ENCODE measurements at places on chromosomes 12 and 14. TPM values are rescaled to one million over a fixed set of nuclear protein-coding genes. Genes with fewer than 3 reads are reported as not detected.

GRCh38 chr12:113477842-113478215 is 6.2 kb upstream of the LHX5 start:
- DNase-seq: no peak

- DNase-seq: no peak
Measured at GRCh38 chr12:88973998-88974397, 378.3 kb downstream of the DUSP6 start.

TAS2R50 gene
- 7.1 TPM for total RNA-seq

RFX4 gene
- total RNA-seq: not detected

TIGAR gene
- total RNA-seq: 2.6 TPM

IL31 gene
- not detected for total RNA-seq

COX8C gene
- not detected for total RNA-seq

DNA sequence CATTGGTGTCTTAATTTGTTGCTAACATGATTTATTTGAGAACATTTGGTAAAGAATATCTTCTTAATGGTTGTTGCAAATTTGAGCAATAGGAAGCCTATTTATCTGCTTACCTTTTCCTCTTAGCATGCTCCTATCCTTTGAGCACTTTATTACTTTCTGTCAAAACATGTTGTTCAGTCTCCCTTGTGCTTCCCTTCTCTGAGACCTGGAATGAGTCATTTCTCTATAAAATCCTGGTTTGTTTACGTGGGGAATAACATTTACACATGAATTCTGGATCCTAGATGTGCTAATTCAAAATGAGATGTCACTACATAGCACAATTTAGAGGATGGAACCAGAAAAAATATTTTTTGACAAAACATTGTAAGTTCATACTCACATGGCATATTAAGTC is 844.0 kb upstream of the LRFN5 start:
- no peak for DNase-seq

TMPRSS12 gene
- total RNA-seq: not detected

GRCh38 chr12:40253936-40254335 is 29.1 kb downstream of the LRRK2 start:
- DNase-seq: no peak

- no peak for DNase-seq
Measured at GRCh38 chr12:80838024-80838658, 99.6 kb downstream of the LIN7A start.

PLBD1 gene
- total RNA-seq: 49.7 TPM

DNA sequence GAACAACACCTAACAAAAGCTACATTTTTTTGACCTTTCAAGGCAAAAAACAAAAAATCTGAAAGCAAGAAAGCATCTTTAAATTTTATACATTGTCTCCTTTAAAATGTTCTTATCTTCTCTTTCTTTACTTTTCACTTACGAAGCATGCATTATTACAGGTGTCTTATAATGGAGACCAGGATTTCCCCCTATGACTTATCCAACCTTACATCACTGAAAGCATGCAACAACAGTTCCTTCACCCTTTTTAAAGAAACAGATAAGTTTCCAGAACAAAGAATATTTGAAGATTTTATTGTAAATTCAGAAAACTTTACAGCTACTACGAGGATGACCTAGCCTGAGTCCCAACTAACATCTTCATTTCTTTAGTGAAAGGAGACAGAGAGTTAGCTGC is 277.2 kb downstream of the AKAP6 start:
- DNase-seq: no peak

DNA sequence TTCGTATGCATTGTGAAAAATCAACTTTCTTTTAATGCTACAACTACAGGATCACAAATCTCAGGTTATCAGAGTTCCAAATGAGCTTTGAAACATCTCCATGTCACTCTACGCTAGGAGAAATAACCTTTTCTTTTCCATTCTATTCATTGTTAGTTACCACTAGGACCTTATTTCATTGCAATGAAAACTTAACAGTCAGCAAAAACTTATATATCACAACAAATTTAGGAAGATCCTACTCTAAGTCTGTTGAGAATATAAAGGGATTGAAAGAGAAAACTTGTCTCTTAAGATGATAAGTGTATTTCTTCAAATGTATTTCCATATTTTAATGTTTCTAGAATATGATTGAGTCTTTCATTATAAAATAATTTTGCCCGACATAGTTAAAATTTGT is 539.1 kb downstream of the TMTC2 start:
- no peak for DNase-seq

GRCh38 chr12:57637364-57637763 is 4.4 kb upstream of the B4GALNT1 start:
- DNase-seq: no peak

IAPP gene
- not detected for total RNA-seq

ESR2 gene
- total RNA-seq: not detected

DIP2B gene
- total RNA-seq: 50.3 TPM

GRCh38 chr14:55317542-55318306 is 46.5 kb downstream of the FBXO34 start:
- DNase-seq: no peak

DNA sequence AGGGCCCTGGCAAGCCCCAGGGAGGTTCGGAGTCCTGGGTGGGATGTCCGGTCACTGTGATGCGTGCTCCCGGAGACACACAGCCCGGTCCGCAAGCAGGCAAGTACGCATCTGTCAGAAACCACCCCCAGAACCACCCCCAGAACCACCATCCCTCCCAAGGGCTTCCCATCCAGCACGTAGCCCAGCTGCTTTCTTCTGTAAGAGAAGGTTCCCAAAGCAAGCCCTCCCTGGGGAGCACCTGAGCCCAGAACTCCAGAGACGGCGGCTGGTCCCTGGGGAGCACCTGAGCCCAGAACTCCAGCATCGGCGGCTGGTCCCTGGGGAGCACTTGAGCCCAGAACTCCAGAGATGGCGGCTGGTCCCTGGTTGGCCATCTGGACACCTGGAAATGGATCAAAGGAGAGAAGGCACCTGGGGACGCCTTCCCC is 2.6 kb upstream of the FBRSL1 start:
- no peak for DNase-seq

DNA sequence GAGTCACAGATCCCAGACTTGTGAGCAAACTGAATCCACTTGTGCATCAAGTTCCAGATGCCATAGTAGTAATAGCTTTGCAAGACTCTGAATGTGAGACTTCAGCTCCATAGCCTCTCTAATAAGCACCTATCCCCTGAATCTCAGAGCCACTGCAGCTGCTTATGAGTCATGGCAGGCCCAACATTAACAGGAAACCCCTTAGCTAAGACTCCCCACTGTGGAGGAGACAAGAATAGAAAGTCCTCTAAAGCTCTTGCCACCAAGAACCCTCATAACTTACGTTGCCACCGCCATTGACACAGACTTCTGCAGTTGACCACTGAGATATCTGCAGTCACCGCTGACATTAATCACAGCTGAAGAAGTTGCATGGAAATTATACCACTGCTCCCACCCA is 62.9 kb upstream of the PDE3A start:
- no peak for DNase-seq

DNA sequence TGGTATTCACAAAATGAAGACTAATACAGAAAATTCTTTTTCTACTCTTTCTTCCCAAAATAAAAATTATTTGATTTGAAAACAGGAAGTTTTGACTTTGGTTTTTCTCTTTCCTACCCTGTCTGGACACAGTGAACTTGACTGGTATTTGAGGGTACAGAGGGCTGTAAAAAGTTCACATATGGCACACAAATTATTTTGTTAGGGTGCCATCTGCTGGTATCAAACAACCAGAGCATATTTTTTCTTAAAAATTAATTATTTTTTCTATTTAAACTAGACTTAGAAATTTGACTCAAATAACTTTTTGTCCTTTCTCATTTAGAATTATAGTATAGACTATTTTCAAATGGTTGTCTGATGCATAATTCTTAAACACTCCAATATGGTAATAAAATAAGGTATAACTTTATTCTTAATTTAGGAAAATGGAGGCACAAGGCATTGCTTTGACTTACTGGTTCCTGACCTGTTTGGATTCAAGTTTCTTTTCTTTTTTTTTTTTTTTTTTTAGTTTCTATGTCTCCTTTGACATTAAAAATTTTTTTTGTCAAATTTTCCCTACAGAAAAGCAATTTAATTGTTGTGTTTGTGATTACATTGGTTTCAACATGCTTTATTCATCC is 390.6 kb downstream of the PRKD1 start:
- no peak for DNase-seq

TMEM132C gene
- total RNA-seq: 0.41 TPM

TPH2 gene
- total RNA-seq: not detected

GRCh38 chr14:77914073-77914721 is 114.3 kb downstream of the ADCK1 start:
- no peak for DNase-seq

GRCh38 chr12:109835827-109836226 is 2.6 kb upstream of the TRPV4 start:
- no peak for DNase-seq

GRCh38 chr12:8036346-8036745 is 3.8 kb downstream of the FOXJ2 start:
- no peak for DNase-seq

DNA sequence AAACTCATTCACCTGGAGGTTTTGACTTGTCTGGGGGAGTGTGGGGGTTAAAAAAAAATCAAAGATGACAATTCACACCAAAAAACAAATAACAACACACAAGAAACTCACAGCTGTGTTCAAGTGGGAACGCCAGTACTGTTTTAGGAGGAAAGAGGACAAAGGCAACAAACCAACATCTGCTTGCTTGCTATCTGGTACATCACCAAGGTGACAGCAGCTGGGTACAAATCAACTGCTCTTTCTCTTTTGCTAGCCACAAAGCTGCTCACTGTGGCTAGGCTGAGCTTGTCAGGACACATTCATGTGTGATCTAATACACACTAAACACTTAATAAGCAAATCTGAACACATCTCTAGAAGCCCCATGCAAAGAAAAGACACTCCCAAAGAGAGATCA is 128.0 kb upstream of the RAP1B start:
- DNase-seq: peak; percentile 52

DNA sequence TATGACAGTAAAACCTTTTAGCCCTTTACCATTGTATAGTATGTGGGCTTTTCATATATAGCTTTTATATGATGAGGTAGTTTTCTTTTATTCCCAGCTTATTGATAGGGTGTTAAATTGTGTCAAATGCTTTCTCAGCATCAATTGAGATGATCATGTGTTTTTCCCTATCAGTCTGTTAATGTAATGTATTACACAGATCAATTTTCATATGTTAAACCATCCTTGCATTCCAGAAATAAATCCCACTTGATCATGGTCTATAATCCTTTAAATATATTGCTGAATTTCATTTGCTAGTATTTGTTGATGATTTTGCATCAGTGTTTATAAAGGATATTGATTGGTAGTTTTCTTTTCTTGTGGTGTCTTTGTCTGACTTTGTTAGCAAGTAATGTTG is 603.9 kb downstream of the TRHDE start:
- DNase-seq: no peak

NEK9 gene
- total RNA-seq: 51.9 TPM

DNA sequence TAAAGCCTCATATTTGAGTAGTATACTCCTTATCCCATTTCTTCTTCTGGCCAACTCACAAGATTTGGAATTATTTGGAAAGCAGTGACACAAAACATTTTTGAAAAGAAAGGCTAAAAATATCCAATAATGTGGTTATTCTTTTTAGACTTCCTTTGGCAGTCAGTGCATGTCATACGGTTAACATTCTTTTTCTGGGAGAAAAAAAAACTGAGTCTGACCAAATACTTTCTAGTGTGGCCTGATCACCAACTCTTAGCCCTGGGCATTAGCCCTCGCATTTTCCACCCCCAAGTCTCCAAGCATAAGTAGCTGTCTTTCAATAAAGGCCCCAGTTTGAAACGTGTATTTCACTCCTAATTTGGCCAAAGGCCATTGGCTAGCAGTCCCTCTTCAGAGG is 5.9 kb downstream of the RASSF3 start:
- no peak for DNase-seq

- no peak for DNase-seq
Measured at GRCh38 chr14:103703433-103704385, 11.5 kb downstream of the XRCC3 start.

GRCh38 chr12:53200458-53201176 is 6.4 kb downstream of the ITGB7 start:
- DNase-seq: no peak

PNN gene
- 90.2 TPM for total RNA-seq

GRCh38 chr12:51813931-51814310 is 34.6 kb downstream of the FIGNL2 start:
- DNase-seq: no peak

- peak; percentile 57 for DNase-seq
Measured at GRCh38 chr12:31323391-31324115, 2.4 kb downstream of the SINHCAF start.

AKAP6 gene
- 16.7 TPM for total RNA-seq

DNA sequence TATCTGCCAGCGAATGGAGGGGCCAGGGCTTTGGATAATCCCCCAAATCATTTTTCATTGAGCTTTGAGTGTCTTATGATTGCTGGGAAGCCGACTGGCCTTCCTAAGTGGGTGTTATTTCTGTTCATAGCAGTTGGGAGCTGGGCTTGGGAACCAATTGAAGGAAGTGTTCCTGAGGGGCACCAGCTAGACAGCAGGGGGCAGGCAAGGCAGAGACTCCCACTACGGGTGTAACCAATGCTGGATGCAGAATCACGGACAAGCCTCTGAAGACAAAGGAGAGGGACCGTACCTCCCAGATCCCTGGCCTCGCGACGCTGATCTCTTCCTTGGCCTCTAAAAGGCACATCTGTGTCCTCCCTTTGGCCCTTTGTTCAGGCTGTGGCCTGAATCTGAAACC is 149.0 kb upstream of the PRMT8 start:
- no peak for DNase-seq

SIX1 gene
- not detected for total RNA-seq

ABCD2 gene
- not detected for total RNA-seq

CYP27B1 gene
- 2.5 TPM for total RNA-seq

- peak; percentile 74 for DNase-seq
Measured at GRCh38 chr12:110582276-110583136, 612 bp downstream of the PPTC7 start.

GRCh38 chr12:12616512-12617310 is 5.0 kb downstream of the CREBL2 start:
- DNase-seq: no peak

DNA sequence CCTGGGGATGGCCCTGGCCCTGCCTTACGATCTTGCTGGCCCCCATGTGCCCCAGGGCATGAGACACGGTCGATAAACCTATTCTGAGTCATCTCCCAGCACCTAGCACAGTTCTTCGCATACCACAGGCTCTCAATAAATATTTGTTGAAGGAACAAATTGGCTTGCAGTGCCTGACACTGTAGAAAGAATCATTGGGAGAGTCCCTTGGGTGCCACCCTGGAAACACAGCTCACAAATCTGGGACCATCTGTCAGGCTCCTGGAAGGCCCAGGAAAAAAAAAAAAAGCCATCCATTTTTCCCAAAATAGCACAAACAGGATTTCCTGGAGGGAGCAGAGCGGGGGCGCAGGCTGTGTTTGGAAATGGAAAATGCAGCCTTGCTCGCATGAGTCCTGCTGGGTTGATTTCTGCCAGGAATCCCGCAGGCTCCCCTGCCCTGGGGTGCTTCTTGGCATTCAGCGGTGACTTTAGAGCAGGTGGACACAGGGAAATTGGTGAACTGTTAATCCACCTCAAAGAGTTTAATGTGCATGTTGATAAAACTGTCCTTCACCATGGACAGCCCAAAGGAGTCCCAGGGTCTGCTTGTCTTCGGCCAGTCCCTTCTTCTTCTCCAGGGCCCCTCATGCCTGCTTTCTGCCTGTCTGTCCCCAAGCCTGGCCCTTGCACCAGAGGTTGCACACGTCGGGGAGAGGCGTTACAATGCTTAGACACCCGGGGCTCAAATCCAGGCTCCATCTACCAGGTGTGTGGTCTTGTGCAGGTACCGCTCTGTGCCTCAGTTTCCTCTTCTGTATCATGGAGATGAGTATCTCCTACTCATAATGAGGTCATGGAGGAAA is 106.1 kb upstream of the RFLNA start:
- DNase-seq: no peak

GRCh38 chr12:131404705-131405104 is 306.2 kb upstream of the SFSWAP start:
- no peak for DNase-seq

All from transverse colon (tissue), 4 donors.